ENCODE measurements at places on chromosomes 4 and X. TPM values are rescaled to one million over a fixed set of nuclear protein-coding genes. Genes with fewer than 3 reads are reported as not detected.

DNA sequence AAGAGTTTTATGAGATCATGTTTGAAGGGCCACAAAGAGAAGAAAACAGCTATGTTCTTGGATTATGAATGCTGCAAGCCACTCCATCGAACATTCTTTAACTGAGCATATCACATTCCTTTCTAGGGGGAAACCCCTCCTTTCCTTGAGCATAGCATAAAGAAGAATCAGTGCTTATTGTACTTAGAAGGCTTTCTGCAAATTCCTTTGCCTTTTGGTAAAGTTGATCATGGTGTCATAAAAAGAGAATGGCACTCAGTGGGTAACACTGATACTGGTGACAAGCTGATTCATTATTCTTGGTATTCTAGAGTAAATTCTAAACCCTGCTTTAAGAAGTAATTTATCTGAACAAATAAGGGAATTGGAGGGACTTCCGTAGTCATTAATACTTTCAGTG is 88.5 kb upstream of the GPR34 start:
- no peak for DNase-seq

- no peak for DNase-seq
Measured at GRCh38 chr4:114368751-114369150, 229.9 kb upstream of the UGT8 start.

GRCh38 chr4:91681544-91681943 is 622.2 kb upstream of the GRID2 start:
- DNase-seq, result no peak

CAPN6 gene
- not detected for total RNA-seq

LRAT gene
- total RNA-seq, result 0.34 TPM

- DNase-seq, result no peak
Measured at GRCh38 chr4:16437836-16438235, 211.6 kb upstream of the TAPT1 start.

DNA sequence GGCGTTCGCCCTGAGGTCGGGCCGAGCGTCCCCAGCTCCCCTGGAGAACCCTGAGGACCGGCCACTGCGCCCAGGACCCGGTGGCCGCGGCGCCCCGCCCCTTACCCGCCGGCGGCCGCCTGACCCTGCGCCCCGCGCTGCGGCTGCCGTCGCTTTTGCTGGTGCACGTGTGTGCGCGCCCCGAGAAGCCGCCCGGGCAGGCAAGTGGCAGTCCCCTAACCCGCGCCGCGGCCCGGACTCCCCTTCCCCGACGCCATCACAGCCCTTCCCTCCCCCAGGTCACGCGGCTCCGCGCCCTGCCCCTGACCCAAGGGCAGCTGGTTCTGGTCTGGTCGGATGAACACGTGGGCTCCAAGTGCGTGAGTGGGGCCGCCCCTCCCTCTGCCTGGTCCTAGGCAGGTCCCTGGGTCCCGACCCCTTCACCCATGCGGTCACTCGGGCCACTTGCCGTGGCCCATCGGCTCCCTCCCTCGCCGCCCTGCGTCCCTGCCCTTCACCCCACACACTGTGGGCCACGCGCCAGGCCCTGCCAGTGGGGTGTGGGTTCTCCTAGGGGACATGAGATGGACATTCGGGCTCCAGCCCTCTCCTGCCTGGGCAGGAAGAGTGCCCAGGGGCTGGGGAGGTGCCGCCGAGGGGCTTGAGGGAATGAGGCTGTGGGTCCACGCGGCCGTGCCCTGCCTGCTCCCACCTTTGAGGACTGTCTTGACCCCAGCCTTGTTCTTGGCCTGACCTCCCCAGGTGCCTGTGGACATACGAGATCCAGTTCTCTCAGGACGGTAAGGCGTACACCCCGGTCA is 8.0 kb upstream of the FGFRL1 start:
- DNase-seq, result no peak

DNA sequence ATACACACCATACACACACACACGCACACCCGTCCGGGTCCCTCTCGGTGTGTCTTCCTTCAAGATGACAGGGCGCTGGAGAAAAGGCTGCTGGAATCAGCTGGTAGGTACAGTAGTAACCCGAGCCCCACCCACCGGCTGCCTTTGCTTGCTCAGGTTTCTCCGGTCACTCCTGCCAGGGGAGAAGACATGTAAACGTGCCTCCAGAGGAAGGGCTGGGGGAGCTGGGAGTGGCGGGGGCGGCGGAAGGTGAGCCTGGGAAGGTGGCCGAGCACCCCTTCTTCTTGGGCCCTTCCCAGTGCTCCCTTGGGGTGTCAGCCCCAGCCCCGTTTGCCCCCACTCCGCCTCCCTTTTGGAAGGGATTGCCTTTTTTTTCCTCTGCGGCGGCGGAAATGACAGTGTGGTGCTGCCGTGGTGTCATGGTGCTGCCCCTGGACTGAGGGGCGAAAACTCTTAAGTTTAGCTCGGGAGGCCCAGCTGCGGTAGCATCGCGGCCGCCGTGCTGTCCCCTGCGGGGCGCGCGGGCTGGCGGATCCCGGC is at the start of gene MID2:
MID2 (plus strand) TSS at position 169 of the 540 bp plus-strand sequence. CDS start 561 bp downstream, outside the sequence.
- no peak for DNase-seq

MAGED4 gene
- 4.6 TPM for total RNA-seq

DNA sequence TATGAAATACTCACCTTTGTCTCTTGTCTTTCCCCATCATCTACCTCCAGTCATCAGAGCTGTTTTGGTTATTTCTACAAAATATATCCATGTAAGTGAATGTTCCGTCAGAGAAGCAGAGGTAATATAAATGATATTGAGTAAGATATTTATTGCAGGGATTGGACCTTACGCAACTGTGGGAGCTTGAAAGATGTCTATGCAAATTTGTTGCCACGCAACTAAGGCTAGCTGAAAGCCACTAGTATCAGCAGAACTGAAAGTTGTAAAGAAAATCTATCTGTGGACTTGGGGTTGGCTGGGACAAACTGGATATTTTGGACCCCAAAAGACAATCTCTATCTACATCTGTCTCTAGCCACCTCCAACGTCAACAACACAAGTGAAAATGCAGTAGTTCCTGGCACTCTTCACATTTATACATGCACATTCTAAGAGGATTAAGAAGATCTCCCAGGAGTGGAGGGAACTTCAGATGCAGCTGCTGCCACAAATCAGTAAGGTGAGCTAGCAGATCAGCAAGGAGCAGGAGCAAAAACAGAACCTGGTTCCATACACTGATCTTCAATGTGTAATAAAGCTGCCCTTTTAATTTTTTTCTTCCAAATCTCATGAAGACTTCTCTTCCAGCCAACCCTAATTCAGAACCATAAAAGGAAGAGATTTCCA is 8.5 kb upstream of the CCSER1 start:
- DNase-seq, result no peak

DNA sequence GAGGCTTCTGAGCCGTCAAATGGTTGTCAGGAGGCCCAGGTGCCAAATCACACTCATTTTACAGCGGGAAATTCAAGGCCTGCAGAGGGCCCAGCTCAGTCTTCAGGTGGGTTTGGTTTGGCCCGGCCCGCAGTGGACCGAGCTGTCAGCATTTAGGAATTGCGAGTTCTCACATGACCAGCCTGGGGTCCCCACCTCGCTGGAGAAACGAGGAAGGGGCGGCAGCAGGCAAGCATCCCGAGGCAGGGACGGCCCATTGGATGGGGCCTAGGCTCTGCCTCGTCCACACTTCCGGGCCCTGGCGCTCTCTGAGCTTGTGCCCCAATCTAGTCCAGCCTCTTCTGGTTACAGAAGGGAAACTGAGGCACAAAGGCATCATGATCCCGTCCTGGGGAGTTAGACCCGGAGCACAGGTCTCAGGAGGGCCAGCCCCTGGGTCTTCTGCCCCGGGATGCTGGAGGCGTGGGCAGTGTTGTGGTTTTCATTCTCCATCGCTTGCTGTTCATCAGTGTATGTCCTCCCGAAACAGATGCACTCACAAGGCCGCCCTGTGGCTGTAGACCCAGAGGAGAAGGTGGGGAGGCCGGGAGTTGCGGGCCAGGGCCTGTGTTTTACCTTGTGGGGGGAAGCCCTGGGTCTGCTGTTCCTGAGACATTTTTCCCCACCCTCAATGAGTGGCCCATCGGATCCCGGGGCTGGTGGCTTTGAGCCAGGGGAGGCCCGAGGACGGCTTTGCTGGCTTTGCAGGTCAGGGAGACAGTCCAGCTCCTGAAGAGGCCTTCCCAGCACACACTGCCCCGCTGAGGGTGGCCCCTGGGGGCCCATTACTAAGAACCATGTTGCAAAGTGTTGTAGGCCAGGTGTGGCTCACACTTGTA is 8.9 kb downstream of the PSAPL1 start:
- no peak for DNase-seq

- no peak for DNase-seq
Measured at GRCh38 chr4:153531000-153531358, 64.8 kb downstream of the TMEM131L start.

CT45A3 gene
- total RNA-seq, result not detected

GRCh38 chr4:113646442-113646822 is 115.1 kb downstream of the CAMK2D start:
- DNase-seq, result no peak

DNA sequence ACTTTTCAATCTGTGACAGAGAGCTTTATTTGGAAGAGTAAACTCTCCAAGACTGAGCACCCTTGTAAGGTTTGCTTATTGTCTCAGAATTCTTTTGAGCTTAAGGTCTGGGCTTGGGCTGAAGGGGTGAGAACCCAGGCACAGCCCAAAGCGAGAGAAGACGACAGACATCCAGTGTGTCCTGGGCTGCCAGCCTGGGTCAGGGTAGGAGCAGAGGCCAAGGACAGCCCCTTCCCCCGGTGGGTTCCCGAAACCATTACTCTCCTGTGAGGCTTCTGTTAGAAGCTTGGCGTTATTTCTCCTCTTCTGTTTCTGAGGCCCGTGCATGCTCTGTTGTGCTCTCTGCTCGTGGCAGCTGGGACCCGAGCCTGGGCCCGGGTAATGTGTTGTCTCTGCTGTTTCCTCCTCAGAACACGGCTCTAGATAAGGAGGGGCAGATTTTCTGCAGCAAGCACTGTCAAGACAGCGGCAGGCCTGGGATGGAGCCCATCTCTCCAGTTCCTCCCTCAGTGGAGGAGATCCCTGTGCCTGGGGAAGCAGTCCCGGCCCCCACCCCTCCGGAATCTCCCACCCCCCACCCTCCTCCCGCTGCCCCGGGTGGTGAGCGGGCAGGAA is 177.5 kb downstream of the DCLK2 start:
- DNase-seq, result no peak

Data from glomerular endothelial cell (primary cell).